ENCODE measurements at places on chromosomes 3 and 15.

DNA sequence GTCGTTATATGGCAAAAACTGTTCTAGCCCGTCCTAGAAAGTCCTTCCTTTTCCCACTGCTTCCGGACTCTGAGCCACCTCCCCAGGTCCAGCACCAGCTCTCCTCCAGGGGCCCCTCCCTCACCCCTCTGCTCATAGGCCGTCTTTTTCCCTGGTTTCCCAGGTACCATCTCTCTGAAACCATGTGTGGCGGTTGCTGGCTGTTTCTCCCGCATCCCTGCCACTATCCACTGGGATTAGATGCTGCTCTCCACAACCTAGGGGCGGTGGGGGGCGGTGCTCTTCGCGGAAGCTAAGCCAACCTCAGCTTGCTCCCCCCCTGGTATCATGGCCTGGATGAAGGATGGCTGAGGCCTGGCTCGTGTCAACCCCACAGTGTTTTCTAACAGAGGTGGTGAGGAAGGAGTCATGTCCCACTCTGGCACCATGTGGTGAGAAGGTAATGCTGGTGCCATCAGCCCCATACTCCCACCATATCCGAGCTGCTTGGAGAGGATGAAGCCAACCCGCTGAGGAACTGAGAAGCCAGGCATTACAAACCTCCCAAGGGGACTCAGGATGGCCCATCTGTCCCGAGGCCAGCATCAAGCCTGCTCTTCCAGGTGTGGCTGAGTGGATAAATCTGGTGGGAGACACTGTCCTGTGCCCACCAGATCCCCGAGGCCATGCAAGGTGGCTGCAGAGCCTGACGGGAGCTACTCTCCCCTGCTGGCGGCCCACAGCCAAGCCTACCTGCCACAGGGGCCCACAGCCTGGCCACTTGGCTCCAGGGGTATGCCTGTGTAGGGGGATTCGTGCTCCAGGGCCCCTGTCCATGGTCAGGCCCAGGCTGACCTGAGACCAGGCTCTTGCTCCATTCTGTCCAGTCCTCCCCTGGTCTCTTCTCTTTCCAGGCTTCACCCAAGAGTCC, 27.9 kb upstream of the SLC41A3 start:
- no peak for DNase-seq

- peak; percentile 60 for DNase-seq
Observed at GRCh38 chr15:70508561-70509281, 254.6 kb downstream of the UACA start.

- DNase-seq = no peak
Observed at GRCh38 chr15:89630260-89630659, 25.0 kb downstream of the KIF7 start.

- DNase-seq = no peak
Observed at GRCh38 chr3:56522374-56522773, 34.6 kb upstream of the CCDC66 start.

DNA sequence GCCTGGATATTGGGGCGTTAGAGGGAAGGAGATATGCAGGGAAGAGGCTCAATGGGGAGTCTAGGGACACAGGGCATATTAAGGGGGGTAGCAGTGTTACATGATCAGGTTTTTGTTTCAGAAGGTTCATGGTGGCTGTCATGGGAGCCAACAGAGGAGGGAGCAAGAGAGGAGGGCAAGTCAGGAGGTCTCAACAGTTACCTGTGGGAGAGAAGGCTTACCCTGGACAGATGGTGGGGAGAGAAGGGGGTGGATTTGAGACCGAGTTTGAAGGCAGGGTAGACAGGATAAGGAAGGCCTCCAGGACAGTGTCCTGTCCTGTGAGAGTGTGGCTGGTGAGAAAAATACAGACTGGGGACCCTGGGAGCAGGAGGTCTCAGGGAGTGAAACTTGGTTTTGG, 3.8 kb upstream of the WNT7A start:
- DNase-seq = no peak

DNA sequence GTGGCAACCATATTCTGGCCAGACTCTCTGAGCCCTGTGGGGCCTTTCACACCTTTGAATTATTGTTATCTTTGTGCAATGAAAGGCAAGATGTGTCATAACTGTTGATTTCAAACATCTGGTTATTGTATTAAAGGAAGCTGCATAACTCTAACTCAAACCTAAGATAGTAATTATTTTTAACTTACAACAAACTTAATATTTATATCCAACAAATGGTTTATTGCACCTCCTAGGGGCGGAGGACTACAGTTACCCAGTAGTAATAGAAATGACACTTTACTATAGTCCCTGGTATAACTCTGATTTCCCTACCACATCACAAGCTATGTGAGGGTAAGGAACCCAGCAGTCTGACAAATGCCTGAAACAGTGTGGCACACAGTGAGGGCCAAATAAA, 363.9 kb upstream of the SUCLG2 start:
- no peak for DNase-seq

DNA sequence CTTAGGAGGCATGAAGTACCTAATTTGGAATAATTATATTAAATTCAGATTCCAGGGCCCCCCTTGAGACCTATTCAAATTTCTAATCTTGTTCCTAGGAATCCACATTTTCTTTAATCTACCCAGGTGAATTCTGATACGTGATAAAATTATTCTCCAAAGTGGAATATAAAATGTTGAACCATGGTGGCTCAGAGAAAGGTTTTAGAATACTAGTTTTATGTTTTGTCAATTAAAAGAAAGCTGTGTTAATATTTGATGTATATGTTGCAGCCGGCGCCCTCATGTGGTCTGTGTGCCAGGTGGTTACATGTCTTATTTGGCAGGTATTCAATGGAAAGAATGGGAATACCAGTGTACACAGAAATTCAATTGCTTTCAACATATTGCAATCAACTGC, 321.8 kb downstream of the FEZF2 start:
- DNase-seq = peak; percentile 71

GRCh38 chr15:95839367-95839782, 491.1 kb upstream of the NR2F2 start:
- no peak for DNase-seq

DNA sequence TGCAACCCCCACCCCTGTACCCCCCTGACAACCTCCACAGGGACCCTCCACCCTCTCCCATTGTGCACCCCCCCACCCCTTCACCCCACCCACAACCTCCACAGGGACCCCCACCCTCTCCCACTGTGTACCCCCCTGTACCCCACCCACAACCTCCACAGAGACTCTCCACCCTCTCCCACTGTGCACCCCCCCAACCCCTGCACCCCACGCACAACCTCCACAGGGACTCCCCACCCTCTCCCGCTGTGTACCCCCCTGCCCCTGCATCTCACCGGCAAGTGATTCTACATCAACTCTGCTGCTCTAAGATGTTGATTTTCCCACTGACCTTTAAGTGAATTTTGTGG, 51.5 kb upstream of the RPL32 start:
- no peak for DNase-seq

GRCh38 chr3:45105855-45106671, 40.1 kb downstream of the CDCP1 start:
- DNase-seq = peak; percentile 2

DNA sequence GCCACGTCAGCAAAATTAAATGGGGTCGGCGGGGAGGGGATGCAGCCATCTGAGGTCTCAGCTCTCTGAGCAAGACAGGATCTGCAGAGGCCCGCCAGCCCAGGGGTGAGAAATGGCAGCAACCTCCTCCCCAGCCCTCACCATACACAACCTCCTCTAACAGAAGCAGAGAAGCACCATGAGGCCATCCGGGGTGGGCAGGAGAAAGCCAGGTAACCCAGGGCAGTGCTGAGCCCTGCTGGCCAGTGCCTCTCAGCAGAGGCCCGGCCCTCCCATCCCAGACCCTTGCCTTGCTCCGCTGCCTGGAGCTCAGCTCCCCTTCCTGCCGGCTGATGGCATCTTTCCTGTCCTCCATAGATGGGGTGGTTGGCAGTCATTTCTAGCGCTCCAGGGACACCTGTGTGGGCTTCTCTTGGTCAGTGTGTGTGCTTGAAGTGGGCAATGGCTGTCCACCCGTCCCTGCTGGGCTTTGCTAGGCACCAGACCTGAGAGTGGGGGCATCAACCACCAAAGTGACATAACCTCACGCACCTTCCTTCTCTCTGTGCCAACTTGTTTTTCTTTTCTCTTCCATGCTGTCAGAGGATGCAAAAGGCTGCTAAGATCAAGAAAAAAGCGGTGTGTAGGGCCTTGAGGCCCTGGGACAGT, 175.8 kb downstream of the NSMCE3 start:
- DNase-seq = no peak

DNA sequence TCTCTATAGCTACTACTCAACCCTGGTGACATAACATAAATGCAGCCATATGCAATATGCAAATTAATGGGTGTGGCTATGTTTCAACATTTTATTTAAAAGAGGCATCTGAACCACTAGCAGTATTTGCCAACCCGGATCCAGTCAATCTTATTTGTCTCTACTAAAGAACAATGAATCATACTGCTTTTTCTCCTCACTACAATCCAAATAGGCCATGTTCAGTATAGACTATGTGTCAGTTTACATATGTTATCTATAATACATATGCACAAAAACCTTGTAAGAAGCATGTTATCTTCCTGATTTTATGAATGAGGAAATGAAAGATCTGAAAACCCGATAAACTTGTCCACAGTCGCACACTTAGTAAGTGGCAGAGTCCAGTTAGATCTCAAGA, 125.7 kb downstream of the STAG1 start:
- no peak for DNase-seq

- DNase-seq = no peak
Observed at GRCh38 chr3:37703626-37704025, 158.1 kb upstream of the CTDSPL start.

DNA sequence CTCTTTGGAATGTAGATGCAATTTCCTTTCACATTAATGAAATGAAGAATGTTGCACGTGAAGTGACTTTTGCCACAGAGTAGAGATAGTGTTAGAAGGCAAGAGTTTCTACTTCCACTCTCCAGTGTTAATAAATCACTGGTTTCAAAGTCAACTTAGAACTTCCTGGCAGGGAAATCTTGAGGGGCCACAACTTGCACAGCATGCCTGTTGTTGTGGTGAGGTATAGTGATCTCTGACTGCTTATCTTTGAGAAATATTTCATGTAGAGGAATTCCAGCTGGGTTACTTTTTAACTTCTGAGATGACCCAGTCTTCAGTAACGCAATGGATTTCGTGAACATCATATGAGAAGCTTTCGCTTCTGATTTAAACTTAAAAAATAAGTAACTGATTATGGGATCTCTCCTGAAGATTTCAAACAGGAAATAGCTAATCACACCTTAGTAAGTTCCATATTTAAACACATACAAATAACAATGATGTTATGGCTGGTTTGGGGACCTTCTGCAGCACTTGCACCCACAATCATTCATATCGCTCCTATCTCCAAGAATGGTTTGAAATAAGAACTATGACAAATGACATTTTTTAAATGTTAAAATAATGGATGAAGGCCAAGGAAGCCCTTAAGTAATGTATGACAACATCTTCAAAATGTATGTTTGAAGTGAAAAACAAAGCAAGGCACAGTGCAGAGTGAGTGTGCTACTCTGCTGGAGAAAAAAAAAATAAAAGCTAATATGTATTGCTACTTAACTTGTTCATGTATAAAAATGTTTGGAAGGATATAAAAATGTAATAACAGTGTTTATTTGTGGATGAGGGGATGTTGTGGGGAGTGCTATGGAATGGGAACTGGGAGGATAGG, 726.5 kb upstream of the NECTIN3 start:
- no peak for DNase-seq

DNA sequence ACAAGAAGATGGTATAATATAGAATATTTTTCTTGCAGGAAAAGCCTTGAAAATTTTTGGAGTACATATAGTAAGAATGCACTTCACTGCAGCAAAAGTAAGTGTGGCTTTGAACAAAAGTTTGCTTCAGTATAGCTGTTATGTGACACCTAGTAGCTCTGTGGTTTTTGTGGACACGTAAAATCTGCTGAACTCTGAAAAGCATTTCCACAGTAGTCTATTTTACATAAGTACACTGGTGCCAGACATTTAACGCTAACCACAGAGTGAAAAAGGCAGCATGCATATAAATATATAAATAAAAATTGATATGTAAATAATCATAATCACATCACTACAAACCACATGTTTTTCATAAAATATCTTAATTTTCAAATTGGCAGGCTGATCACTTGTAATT, 39.8 kb downstream of the CGGBP1 start:
- DNase-seq = no peak

- peak; percentile 65 for DNase-seq
Observed at GRCh38 chr3:17258823-17259436, 374.2 kb downstream of the PLCL2 start.

GRCh38 chr15:56992725-56993124, 74.3 kb downstream of the TCF12 start:
- no peak for DNase-seq

DNA sequence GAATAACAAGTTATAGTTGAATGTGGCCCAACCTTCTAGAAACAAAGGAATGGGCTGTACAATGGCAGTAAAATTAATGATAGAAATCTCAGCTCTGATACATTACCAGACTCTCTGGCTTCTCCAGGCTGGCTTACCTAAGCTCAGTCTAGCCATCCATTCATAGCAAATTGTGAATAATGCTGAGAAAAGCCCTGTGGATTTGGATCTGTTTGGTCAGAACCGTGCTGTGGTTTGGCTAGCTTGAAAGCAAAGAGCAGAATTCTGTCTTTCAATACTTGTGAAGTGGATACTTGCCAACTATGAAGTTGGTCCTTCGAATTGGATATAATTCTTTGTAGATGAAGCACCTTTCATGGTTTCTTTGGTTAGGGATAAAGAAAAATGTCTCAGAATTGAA, 199.1 kb downstream of the EPHA3 start:
- no peak for DNase-seq

DNA sequence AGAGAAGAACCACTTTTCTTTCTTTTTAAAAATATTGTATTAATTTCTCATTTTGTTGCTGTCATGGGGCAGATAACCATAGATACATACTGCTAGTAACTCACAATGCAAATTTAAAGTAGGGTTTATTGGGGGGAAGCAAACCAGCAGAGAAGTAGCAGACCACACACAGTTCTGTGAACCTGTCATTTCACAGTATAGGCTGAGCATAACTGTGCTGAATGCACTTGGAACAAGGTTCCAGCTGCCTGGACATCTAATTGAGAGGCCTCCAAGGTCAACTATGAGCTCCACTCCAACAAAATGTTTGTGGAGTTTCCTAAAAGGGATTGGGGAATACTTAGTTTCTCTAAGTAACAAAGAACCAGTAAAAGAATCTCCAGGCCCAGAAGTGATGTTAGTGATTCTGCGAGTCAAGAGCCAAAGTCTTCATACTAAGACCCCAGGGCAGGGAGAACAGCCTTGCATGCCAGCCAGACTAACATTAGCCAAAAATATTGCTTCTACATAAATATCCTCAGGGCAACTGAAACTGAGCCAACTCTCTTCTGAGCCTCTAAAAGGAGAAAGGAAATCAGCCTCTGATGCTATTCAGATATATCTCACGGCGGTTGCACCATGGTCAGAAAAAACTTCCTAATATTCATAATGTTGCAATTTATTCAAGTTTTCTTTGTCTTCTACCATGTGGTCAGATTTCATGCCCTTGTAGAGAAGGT, 856.4 kb upstream of the ALCAM start:
- DNase-seq = peak; percentile 80

DNA sequence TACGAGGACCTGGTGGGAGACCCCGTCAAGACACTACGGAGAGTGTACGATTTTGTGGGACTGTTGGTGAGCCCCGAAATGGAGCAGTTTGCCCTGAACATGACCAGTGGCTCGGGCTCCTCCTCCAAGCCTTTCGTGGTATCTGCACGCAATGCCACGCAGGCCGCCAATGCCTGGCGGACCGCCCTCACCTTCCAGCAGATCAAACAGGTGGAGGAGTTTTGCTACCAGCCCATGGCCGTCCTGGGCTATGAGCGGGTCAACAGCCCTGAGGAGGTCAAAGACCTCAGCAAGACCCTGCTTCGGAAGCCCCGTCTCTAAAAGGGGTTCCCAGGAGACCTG, 2.5 kb downstream of the CHST2 start:
- DNase-seq = no peak

GRCh38 chr3:194874783-194875182, 189.1 kb downstream of the FAM43A start:
- DNase-seq = no peak
